ENCODE measurements at places on chromosomes 13 and 19.

DNA sequence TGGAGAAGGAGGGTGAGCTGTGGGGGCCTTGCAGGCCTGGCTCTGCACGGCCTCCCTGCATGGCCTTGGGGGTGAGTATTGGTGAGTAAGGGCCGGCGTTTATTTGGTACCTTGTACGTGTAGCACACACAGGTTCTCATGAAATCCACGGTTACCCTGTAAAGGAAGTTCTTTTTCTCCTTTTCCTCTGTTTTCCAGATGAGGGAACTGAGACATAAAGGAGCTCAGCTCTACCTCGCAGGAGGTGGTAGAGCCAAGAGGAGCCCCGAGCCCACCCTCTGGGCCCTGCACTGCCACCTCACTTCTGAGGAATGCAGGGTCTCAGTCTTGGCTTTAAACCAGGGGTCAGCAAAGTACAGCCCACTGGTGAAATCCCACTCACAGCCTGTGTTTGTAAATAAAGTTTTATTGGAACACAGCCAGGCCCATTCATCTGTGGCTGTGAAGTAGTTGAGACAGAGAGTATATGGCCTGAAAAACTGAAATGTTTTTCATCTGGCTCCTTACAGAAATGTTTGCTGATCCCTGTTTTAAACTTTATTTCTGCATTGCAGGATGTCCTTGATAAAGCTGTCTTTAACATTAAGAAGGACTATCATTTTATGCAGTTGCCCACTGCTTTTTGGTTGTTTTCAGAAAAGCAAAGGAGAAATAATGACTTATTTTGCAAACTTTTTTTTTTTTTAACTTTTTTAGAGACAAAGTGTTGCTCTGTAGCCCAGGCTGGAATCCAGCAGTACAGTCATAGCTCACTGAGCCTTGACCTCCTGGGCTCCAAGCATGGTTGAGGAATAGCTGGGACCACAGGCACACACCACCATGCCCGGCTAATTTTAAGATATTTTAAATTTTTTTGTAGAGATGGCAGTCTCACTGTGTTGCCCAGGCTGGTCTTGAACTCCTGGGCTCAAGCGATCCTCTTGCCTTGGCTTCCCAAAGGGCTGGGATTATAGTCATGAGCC is 6.4 kb downstream of the EPN1 start:
- DNase-seq = no peak

DNA sequence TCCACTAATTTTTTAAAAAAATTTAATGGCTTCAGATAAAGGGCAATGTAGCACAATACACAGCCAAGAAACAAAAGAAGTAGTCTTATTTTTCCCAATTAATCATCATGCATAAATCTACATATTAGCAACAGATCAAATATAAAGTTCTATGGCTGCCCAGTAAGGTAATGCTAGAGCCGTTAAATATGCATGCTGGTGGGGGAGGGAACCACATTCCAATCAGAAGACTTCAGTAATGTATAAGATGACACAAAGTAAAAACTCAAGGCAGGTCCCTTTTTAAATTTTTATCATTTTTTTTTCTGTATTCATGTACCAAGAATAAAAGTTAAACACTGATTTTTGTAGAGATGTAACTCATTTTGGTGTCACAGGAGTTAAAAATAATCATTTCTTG is 62.0 kb downstream of the MPHOSPH8 start:
- no peak for DNase-seq

DNA sequence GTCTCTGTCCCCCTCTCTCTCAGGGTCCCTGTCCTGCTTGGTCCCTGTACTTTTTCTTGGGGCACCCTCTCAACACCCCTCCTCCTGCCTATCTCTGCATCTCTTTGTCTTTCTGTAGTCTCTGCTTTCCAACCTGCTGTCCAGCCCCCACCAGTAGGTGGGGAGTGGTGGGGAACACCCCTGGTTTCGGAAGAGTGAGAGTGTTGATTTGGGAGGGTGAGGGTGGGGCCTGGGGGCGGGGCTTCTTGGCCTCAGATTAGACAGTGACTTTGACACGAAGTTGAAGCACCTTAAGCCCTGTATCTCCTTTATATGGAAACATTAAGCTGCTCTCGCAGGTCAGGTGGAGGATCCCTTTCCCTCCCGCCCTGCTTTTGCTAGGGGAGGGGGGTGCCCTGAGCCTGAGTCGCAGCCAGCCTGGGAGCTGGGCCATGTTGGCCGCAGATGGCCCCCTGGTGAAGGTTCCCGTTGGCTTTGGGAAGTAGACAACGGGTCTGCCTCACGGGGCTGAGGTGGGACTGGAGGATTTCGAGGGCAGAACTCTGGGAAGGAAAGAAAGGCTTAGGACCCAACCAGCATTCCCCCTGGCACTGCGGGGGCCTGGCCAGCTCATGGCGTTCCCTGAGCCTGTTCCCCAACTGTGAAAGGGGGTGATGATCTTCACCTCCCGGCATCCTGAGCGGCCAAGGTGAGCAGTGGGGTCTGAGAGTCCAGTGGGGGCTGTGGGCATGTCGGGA is at the start of gene KCNJ14:
TSS of gene KCNJ14 (plus strand) at position 404 of the 737 bp plus-strand sequence. CDS start 6,151 bp downstream, outside the sequence.
- no peak for DNase-seq

DNA sequence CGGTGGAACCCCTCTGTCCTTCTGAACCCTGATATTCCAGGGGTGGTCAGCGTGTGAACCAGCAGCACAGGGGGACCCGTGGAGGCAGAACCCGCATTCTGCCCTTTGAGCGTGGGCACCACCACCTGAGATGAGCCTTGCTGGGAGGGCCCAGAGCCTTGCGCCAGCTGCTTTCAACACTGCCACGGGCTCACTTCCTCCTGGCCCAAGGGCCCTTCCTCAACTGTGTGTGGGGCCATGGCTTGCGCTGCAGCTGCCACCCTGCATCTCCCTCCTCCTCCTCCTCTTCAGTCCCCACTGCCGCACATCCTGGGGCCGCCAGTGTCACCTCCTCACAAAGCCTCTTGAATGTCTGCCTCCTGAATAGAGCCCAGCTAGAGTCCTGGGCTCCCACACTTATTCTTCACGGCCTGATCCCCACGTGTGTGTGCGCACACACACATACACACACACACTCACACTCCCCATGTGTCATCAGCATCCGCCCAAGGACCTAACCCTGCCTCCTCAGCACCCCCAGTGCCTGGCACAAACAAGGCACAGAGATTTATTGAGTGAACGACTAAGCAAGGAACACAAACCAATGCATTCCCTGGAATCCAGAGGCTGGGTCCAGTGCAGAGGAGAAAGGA is 26.9 kb upstream of the TMEM160 start:
- DNase-seq = no peak

GRCh38 chr13:25153736-25154135 is 18.4 kb downstream of the AMER2 start:
- DNase-seq = no peak

DNA sequence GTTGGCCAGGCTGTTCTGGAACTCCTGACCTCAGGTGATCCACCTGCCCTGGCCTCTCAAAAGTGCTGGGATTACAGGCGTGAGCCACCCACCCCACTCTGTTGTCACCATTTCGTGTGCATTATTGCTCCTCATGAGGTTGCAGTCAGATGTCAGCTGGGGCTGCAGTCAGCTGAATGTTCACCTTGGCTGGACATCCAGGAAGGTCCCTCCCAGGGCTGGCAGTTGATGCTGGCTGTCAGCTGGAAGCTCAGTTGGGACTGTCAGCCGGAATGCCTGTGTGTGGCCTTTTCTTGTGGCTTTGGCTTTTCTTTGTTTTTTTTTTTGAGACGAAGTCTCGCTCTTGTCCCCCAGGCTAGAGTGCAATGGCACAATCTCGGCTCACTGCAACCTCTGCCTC is 6.6 kb downstream of the MEGF8 start:
- DNase-seq = no peak

- DNase-seq = no peak
Measured at GRCh38 chr13:43113603-43114002, 90.2 kb downstream of the DNAJC15 start.

DNA sequence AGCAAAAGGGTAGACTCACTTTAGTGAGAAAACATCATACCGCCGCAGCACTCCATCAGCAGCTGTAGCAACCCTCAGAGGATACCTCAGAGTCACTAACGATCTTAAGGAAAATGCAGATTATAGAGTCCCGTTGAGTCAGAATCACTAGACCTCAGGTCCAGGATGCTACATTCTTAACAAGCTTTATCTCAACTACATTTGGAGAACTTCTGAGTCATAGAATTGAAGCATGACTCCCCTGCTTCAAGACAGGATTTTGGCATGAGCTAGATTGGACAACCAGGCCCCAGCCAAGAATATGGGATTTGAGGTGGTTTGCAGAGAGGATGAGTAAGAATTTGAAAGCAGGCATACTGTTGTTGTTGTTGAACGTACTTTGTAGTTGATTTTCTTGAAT is 118.9 kb upstream of the UBL3 start:
- no peak for DNase-seq

DNA sequence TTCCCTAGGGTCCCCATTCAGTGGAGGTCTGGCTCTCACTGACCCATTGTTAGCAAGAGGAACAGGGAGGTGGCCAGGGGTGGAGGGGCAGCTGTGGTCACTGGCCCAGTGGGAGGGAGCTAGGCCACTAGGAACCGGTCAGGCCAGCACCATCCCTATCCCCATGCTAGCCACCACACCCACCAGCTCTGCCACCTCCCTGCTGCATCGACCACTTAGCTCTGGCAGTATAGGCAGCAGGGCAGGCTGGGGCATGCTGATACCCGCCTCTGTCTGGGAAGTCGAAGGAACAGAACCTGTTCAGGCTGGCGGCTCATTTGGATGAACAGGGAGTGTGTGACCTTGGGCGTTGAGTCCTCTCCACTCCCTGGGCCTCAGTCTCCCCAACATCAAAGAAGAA is 4.7 kb downstream of the PPP1R13L start:
- no peak for DNase-seq

DNA sequence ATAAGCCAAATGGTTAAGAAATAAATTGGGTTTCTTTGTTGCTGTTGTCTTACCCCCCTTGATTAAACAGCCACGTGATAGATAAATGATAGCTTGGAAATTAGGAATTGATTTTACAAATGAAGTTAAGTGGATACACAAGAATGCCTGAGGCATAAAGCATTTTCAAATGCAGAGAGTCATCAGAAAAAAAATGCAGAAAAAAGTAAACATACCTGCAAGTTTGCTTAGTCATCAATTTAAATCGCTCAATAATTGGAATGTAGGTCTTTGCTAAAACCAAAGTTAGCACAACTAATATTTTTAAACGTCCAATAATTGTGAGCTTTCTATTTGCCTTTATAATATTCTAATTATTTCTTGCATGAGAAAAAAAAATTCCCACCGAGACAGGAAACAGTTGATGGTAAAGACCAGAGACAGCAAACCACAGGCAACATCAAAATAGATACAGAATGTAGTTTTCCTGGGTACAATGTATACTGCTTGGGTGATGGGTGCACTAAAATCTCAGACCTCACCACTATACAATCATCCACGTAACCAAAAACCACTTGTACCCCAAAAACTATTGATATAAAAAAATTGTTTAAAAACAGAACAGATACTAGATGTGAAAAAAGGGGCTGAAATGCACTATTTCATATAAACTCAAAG is 924.0 kb downstream of the PCDH9 start:
- no peak for DNase-seq
